GM12892 (cell line): ENCODE measurements at places on chromosomes 7 and 10.

DNA sequence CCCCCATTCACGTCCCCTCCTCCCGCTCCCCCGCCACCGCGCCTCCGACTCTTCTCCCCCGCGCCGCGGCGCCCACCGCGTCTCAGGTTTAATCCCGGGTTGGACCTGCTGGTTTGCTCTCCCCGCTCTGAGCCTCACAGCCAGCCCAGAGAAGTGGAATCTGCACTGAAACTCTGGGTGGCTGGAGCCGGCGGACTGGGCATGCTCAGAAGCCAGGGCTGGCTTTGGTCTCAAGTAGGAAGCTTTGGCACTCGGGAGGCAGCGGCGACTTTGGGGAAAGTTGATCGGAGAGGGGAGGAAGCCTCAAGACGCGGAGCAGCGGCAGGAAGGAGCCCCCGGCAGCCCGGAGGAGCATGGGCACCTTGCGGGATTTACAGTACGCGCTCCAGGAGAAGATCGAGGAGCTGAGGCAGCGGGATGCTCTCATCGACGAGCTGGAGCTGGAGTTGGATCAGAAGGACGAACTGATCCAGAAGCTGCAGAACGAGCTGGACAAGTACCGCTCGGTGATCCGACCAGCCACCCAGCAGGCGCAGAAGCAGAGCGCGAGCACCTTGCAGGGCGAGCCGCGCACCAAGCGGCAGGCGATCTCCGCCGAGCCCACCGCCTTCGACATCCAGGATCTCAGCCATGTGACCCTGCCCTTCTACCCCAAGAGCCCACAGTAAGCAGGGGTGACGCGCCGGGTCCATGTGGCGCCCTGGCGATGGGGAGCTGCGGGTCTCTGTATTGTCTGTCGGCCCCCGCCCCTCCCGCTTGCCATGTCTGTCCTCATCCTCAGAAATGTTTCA lies at the start of gene PRKG1:
Gene PRKG1, plus strand, starts transcription at position 250 of the 791 bp plus-strand sequence.
- peak; percentile 5 for DNase-seq

- no peak for DNase-seq
Measured at GRCh38 chr10:125014836-125015355, 73.0 kb downstream of the ZRANB1 start.

GRCh38 chr10:804191-804781 lies 114.8 kb upstream of the DIP2C start:
- no peak for DNase-seq

- DNase-seq: no peak
Measured at GRCh38 chr10:51201947-51202346, 127.7 kb downstream of the PRKG1 start.

GRCh38 chr10:51487576-51487975 lies 211.8 kb downstream of the CSTF2T start:
- DNase-seq: no peak

- no peak for DNase-seq
Measured at GRCh38 chr10:8065651-8066050, 11.2 kb downstream of the GATA3 start.

DNA sequence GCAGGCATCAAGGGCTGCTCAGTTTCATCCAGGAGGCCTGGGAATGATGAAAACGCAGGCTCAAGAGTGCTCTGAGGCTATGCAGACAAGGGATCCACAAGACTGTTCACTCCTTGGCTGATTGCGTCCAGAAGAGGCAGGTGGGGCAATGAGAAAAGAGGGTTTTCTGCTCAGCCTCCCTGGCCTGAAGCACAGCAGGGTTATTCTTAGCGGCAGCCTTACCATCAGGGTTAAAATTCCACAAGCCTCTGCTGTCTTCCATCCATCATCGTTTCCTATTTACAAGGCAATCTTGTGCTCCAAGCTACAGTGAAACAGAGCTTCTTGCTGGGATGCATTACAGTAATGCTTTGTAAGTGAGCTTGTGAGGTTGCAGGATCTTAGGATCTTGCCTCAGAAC lies 129.4 kb upstream of the SHH start:
- no peak for DNase-seq

GRCh38 chr10:6069081-6069931 lies 7.1 kb upstream of the IL2RA start:
- no peak for DNase-seq

DNA sequence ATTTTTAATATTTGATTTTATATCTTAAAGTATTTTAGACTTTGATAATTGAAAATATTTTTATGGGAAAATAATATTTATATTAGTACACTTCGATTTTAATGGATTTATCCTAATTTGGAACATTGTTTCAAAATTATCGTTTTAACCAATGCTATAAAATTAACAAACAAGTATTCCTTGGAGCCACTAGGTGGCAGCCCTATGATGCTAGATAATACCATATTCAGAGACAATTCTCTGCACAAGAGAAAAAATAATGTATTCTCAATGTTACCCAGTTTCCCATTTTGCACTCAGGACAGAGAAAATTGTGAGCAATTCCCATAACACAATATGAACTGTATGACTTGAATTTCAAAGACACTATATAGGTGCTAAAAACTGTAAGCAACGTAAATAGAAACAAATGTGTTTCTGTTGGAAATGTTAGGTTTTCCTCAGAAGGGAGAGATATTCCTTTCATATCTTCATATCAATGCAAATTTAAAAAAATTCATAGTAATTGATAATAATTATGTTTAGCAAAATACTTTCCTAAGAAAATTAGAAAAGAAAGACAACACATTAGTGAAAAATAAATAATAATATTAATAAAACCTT lies 237.8 kb downstream of the SEMA3E start:
- DNase-seq: no peak

- no peak for DNase-seq
Measured at GRCh38 chr10:77461636-77462296, 175.8 kb downstream of the KCNMA1 start.

DNA sequence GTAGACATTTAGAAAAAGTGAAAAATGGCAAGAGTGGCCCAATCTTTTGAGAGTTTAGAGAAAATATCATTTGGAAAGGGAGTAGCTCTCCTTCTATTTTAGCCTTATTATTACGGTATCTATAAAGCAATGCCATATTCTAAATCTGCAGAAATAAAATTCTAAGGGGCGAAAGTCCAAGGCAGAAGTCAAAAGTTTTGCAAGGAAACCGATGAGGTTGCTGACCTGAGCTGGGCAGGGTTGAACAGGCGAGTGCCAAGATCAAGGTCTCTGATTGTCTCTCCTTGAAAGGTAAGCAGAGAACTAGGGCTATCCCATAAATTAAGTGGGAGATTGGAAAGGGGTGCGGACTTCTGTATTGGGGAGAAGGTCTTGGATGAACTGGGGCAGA lies 11.7 kb downstream of the TRIM56 start:
- DNase-seq: no peak

DNA sequence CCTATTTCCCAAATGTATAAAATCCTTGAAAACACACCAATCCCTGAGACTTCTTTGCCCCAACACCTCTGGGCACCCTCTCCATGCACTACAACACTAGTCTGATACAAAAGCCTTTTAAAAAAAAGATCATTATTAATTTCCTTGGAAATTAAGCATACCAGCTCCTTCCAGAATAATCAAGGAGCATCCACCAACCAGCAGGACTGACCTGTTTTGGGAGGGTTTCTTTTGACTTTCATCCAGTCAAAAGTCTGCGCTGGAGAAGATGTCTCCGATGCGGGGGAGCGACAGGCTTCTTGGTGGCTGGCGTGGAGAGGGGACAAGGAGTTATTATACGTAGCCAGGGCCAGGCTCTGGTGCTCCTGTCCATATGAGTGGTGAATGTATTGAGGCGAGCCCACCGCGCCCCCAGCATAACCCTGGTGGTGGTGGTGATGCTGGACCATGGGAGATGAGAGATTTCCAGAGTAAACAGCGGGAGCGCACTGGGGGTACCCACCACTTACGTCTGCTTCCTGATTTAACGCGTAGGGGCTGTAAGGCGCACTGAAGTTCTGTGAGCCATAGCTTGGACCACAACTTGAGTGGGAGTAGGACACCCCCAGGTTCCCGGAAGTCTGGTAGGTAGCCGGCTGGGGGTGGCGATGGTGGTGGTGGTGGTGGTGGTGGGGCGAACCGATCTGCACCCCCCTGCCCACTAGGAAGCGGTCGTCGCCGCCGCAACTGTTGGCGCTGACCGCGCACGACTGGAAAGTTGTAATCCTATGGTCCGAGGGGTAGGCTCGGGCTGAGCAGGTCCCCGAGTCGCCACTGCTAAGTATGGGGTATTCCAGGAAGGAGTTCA lies 527 bp downstream of the HOXA1 start:
- DNase-seq: no peak

DNA sequence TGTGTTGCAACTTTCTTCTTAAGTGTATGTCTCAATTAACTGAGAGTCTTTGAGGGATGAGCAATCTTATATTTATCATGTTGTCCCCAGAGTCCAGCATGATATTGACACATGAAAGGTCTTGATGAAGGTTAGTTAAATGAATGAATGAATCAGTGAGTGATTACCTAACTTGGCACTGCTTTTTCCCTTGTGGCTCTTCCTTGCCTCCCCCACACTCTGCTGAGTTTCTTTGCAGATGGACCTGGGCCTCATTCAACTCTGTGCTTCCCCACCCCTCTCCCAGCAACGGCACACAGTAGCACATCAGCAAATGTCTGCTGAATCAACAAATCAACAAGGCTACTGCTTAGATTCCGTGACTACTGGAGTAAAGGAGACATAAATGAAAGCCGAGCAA lies 235.1 kb upstream of the CXCL12 start:
- DNase-seq: no peak

DNA sequence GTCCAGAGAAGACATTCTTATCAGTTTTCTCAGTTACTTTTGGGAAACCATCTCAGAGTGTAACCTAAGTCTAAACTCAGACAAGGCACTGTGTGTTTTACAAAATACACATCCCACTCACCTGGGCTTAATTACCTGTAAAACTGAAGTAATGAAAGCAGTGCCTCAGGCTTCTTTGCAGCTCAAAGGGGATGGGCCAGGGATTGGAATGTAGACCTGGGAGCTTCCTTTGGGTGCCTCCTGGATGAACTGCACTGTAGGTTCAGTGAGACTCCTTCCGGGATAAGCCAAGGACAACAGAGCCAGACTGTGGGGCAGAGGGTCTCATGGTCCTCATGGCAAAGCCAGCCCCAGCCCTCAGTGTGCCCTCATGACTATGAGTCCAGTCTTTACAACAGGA lies 672.4 kb upstream of the GALNT17 start:
- DNase-seq: no peak

GRCh38 chr10:13990946-13991345 lies 339.8 kb downstream of the FRMD4A start:
- no peak for DNase-seq

DNA sequence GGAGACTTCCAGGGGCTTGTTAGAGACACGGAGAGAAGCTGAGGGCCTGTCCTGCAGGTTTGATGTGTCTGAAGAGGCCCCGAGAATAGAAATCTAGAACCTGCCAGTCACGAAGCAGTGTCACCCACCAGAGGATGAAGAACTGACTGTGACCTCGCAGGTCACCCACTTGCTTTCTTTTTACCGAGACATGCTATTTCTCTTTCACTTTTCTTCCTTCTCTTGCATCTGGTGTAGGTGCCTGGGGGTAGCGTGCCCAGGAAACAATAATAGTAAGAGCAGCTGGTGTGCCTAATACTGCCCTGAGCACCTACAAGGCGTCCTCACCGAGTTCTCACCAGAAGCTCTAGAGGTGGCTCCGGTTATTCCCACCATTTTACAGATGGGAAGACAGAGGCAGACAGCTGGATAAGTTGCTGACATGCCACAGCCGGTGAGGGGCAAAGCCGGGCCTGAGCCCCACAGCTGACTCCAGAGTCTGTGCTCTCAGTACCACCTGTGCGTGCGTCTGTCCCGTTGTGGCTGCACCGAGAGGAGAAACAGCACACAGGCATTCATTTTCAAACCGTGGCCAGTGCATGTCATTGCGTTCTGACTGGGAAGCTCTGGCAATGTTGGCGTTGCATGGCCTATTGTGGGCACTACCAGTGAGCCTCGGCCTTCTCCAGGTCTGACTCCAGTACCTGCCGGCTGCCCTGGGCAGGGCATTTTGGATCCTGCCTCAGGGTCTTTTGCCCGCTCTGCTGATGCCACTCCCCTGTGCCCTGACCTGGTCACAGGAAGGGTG lies 7.8 kb downstream of the CHST3 start:
- DNase-seq: no peak

GRCh38 chr7:113856010-113856409 lies 62.8 kb downstream of the PPP1R3A start:
- no peak for DNase-seq

GRCh38 chr7:28329661-28330363 lies 82.5 kb upstream of the CREB5 start:
- DNase-seq: no peak

DNA sequence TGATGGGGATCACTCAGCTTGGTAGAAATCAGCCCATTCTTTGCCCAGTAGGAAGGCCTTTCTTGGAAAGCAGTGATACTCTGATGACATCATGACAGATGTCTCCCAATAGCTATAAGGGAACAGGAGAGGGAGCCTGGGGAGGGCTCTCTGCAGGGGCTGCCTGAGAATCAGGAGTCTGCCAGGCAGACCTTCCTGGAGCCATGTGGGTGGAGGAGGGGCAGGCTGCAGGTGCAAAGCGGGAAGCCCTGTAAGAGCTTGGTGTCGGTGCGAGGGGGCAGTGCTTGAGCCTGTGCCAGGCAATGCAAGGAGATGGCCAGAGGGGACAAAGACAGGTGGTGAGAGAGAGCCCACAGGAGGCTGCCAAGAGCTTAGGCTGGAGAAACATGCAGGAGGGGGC lies 5.0 kb upstream of the TNS3 start:
- DNase-seq: no peak

- no peak for DNase-seq
Measured at GRCh38 chr7:83547526-83547925, 101.4 kb downstream of the SEMA3E start.

- no peak for DNase-seq
Measured at GRCh38 chr10:18340496-18341051, 200.3 kb downstream of the CACNB2 start.

GRCh38 chr7:122791959-122792545 lies 89.3 kb upstream of the RNF148 start:
- no peak for DNase-seq

DNA sequence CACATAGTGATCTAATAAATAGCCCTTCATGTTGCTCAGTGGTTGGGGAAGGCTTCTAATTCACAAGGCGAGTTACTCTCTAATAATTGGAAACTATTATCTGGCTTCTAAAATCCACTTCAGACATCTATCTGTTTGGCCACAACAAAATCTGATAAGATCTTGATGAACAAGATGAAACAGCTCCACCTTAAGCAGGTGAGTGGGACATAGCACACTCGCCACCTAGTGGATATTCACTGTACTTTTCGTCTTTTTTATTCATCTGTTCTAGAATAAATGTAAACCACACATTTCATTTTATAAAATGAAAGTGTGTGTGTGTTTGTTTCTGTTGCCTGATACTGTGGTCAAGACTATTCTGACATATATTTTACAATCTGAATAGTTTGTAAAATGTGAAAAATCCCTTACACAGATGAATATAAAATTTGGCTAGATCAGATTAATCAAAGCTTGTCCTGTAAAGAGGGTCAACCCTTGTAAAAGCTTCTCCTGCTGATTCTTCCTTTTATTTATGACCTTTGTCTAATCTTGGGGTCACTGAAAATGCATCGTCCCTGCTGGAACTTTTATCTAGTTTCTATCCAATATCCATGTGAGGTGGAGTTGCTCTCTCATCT lies 26.5 kb upstream of the CNTNAP2 start:
- DNase-seq: no peak

- no peak for DNase-seq
Measured at GRCh38 chr7:46281071-46281470, 360.0 kb upstream of the IGFBP3 start.

- no peak for DNase-seq
Measured at GRCh38 chr10:24494777-24495176, 228.9 kb downstream of the ARHGAP21 start.

- no peak for DNase-seq
Measured at GRCh38 chr7:134307320-134307719, 9.4 kb downstream of the SLC35B4 start.
